Activated CD4-positive, alpha-beta T cell treated with anti-CD3 and anti-CD28 coated beads, Interleukin-2, amount 10 ng/mL, durations not matched to agents 7 days and 5 days (primary cell): ENCODE measurements at places on chromosomes 7 and 10. TPM values are rescaled to one million over a fixed set of nuclear protein-coding genes. Genes with fewer than 3 reads are reported as not detected.

CTAGE4 gene
- total RNA-seq = 1.8 TPM

RASA4B gene
- 26.9 TPM for total RNA-seq

HOXA11 gene
- not detected for total RNA-seq

CYP26C1 gene
- total RNA-seq = 0.12 TPM

CDH23 gene
- total RNA-seq = 4.0 TPM

PDK4 gene
- not detected for total RNA-seq

SCIN gene
- total RNA-seq = 1.7 TPM

CPED1 gene
- total RNA-seq = 0.17 TPM

DKK1 gene
- not detected for total RNA-seq

ANKRD61 gene
- total RNA-seq = not detected

COL28A1 gene
- total RNA-seq = not detected

CDC14C gene
- not detected for total RNA-seq

PCDH15 gene
- total RNA-seq = not detected

ADAM22 gene
- 0.96 TPM for total RNA-seq

SLC26A3 gene
- not detected for total RNA-seq

TUBB8 gene
- total RNA-seq = not detected

DENND11 gene
- total RNA-seq = 24.0 TPM

DYNC1I1 gene
- total RNA-seq = not detected

FAM3C gene
- total RNA-seq = 12.2 TPM

ANKRD22 gene
- 0.17 TPM for total RNA-seq

SYT15B gene
- 0.19 TPM for total RNA-seq
